Peyer's patch (tissue), 4 donors: ENCODE measurements at places on chromosomes 11 and 22.

GRCh38 chr11:121512468-121513465 lies 60.0 kb upstream of the SORL1-AS1 start:
- DNase-seq, result no peak

DNA sequence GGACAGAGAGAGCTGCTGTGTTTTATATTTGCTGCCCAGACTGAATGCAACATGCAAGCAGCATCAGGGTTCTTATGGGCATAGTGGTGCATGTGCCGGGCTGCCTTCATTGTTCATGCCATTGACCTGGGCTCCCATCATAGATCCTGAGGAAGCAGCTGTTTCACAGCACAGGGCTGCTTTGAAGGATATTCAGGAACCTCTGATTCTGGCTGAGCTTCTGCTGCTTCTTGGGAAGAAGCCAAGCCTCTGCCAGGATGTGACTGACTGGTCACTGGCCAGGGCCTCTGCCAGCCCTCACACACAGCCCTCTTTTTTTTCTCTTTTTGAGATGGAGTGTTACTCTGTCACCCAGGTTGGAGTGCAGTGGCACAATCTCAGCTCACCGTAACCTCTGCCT lies 43.3 kb downstream of the CYB5R2 start:
- no peak for DNase-seq

DNA sequence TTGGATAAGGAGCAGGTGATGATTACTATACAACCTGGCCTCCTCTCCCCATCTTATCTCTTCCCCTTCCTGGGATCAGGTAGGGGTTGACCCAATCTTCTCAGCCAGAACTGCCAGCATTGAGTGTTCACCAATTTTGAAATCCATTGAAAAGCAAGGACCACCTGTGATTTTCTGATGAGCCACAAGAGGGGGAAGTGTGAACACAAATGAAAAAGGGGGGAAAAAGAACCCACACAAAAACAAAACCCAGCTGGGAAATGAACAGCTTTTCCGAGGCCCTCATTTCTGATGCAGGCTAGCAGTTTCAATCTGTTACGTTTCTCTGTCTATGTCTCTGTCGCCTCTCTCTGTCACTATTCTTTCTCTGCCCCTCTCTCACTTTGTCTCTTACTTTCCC lies 161.9 kb downstream of the INSC start:
- no peak for DNase-seq

DNA sequence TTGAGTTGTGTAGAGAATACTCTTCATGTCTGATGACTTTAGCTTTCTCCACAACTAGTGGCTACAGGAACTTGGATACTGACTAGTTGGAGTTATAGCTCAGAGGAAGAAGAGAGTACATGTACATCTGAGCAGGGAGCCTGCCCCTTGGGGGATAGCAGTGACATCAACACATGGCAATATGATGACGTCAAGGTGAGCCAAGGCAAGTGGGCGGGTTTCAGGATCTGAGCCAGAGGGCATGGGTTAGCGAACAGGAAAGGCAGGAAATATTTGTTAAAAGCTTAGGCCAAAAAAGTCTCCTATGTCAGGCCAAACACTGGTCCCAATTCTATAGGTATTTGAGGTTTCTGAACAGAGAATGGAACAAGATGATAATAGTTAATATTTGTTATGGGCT lies 42.0 kb upstream of the HORMAD2 start:
- peak; percentile 47 for DNase-seq

DNA sequence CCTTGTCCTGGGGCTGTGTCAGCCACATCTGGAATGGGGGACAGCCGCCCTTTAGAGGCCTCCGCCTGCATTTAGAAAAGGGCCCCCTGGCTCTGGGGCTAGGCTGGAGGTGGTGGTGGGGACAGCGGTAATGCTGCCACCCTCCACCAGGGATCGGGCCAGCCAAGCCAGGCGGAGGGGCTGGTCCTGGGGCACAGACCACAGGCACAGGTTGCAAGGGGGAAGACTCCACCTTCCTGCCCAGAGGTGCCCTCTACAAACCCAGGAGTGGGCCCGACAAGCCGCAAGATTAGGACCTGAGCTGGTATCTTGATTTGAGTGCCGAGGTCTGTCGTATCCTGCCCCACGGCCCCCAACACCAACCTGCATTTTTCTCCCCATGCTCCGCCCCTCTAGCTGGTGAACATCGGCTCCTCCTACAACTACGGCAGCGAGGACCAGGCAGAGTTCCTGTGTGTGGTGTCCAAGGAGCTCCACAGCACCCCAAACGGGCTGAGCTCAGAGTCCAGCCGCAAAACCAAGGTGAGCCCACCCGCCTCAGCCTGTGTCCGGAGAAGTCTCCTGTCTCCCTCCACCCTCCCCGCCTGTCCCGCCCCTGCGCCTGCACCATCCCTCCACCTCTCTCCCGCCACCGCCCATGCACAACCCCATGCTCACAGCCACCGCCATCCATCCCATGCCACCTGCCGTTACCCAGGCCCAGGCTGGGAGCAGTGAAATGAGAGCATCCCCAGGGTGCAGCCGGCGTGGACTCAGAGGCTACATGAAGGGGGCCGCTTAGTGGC lies 7.6 kb downstream of the KCTD17 start:
- DNase-seq, result no peak

- DNase-seq, result no peak
Observed at GRCh38 chr22:34880662-34881061, 185.3 kb upstream of the ISX start.

DNA sequence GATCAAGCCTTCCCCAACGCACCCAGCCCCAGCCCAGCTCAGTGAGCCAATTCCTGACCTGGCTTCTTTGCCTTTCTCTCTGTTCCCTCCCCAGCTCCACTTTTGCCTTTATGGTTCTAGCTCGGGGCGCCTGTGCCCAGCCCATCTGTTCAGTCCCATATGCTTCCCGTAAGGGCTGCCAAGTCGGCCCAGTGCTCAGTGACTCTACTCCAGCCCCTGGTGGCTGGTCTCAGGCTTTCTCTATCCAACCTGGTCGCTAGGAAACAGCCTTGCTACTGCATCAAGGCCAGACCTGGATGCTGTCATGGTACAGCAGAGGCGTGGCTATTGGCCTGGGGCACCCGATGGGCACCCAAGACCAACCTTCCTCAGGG lies 178.0 kb downstream of the DSCAML1 start:
- DNase-seq, result no peak

GRCh38 chr11:86810288-86810687 lies 9.9 kb downstream of the PRSS23 start:
- no peak for DNase-seq

DNA sequence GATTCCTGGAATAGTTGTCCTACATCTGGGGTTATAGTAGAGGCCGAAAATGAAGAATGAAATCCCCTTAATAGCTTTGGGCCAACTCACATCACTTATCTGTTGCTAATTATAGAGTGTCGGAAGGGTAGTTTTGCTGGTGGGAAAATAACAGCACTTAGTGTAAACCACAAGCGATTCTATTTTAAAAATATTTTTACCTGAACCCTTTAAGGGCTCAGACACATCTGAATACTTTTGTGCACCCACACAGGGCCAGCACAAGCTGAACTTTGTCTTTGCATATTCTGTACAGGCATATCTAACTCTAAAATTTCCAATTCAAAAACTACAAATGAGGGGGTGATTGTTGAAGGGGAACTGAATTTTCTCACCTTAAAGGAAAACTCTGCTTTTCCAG lies 27.6 kb downstream of the SLC6A5 start:
- DNase-seq, result no peak

- no peak for DNase-seq
Observed at GRCh38 chr22:24878969-24879368, 67.5 kb downstream of the LHFPL7 start.

DNA sequence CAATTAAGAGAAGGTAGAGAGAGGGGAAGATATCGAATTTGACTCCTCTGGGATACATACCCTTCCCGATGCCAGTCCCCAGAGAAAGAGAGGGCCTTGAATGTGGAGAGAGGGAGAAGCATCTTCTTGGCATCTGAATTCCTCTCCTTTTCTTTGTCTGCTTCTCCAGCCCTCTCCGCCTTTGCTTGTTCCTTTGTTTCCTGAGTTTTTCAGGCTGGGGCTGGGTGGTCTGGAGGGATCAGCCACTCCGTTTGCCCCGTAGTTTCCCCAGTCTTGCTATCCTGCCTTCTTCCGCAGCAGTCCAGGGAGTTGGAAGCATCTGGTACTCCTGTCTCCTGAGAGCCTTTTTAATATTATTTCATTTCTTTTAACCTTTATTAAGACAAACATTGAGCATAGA lies 107.1 kb upstream of the CADM1 start:
- no peak for DNase-seq

DNA sequence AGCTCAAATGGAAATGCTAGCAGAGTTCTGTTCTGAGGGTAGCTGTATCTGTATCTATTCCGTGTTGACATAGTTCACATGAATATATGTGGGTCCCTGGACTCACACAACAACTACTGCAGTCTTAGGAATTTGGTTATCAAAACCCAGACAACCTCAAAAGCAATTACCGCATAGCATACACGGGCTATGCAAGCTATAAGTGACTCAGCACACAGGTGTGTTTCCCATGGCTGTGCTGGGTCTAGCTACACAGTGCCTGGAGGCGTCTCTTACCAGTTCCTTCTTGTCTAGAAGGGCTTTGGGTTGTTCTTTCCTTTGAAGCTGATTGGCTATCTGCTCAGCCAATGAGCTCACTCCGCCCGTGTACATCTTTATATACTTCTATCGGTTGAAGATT lies 98.2 kb upstream of the BID start:
- no peak for DNase-seq

DNA sequence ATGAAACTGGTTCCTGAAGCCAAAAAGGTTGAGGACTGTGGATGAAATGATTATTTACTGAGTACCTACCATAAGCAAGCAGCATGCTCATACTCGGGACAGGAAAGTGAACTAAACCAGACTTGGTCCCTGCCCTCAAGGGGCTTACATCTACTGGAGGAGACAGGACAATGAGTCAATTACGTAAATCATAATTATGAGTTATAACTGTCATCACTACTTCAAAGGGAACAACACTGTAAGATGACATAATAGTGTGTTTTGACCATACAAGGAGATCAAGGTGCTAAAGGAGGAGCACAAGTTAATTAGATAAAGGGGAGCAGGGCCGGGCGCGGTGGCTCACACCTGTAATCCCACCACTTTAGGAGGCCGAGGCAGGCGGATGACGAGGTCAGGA lies 2.5 kb downstream of the FAM227A start:
- no peak for DNase-seq

GRCh38 chr11:89182773-89183518 lies 5.3 kb downstream of the TYR start:
- no peak for DNase-seq

GRCh38 chr11:115117956-115118493 lies 386.2 kb downstream of the CADM1 start:
- DNase-seq, result no peak

- DNase-seq, result no peak
Observed at GRCh38 chr11:91209751-91210150, 986.9 kb upstream of the CHORDC1 start.

DNA sequence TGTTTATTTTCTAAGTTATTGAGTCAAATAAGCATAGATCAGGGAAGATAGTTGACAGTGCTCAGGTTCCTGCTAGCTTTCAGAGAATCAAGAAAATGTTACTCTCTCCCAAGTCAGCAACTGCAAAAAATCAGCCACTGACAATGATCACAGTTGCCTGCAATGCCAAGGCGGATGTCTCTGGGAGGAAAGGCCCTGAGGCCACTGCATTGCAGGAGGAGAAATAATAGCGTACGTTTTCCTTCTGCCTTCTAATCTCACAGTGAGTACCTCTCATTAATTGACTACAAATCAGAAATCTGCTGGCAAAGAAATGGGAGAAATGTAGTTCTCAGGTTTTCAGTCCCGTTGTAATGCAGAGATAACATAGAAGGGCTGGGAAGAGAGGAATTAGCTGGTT lies 54.0 kb upstream of the SPON1 start:
- no peak for DNase-seq

GRCh38 chr11:113177671-113178070 lies 136.7 kb upstream of the TTC12 start:
- no peak for DNase-seq

DNA sequence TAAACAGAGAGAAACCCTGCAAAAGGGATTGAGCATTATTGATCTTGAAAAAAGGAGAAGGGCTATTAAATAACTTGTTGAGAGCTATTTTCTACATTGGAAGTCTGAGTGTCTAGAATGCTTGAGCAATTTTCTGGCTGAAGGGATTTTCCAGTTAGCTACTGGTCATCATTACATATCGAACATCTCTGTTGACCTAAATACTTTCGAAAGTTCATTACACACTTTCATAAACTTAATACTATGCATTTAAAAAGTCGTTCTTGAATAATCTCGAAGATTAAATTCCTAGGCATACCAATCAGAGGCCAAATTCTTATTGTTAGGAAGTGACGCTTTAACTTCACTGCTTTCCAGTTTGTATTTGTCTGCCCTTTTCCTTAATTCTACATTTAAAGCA lies 13.7 kb downstream of the ETS1 start:
- DNase-seq, result no peak

DNA sequence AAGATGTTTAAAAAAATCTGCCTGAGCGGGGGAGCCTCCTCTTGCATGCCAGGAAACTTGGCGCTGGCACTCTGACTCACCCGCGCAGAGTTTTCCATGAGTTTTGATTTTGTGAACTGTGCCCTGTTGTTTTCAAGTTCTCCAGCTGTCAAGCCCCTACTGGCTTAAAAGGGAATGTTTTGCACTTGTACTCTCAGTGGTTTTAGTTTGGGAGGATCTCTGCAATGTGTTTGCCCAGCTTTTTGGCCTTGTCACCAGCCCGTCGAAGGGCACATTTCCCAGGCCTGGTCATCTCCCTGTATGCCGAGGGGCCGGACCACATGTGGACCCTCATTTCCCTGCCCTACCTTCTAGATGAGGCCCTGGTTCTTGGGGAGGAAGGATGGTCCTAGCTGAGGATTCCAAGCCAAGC lies 12.2 kb downstream of the MRGPRF start:
- DNase-seq, result no peak

DNA sequence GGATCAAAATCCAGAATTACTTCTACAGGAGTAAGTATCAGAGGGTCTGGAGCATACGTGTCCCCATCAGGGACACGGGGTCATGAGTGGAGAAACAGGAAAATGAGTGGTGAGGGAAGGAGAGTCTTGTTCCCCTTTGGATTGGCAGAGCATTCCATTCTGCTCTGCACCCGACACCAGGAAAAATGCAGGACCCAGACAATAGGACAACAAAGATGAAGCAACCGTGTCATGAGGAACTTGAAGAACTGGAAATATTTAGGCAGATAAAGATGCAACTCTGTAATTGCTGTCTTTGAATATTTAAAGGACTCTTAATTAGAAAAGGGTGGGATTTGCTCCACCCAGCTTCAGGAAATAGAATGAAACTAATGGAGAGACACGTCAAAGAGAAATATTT lies 89.0 kb upstream of the BLID start:
- no peak for DNase-seq

- DNase-seq, result no peak
Observed at GRCh38 chr22:44133901-44134571, 46.7 kb upstream of the PARVG start.

- DNase-seq, result no peak
Observed at GRCh38 chr11:108916290-108916689, 251.4 kb downstream of the DDX10 start.

- DNase-seq, result no peak
Observed at GRCh38 chr11:131033151-131033651, 116.9 kb upstream of the SNX19 start.

GRCh38 chr11:61923166-61924063 lies 6.0 kb upstream of the RAB3IL1 start:
- peak; percentile 74 for DNase-seq

GRCh38 chr11:95108159-95108611 lies 18.5 kb downstream of the ENDOD1 start:
- no peak for DNase-seq
